ENCODE measurements at places on chromosomes 12 and 14.
A peak's percentile ranks its signal among the peaks of the same experiment; 100 is the strongest.

- H3K4me1 ChIP-seq = peaks cover 17% of the 10 kb centered on the region
- no peaks in the 10 kb centered on the region for H3K27me3 ChIP-seq
- H3K4me3 ChIP-seq = no peak overlapping the region
- H3K36me3 ChIP-seq = no peaks in the 10 kb centered on the region
These were observed 124.9 kb upstream of the BTG1 start for GRCh38 chr12:92270521-92270920.

DNA sequence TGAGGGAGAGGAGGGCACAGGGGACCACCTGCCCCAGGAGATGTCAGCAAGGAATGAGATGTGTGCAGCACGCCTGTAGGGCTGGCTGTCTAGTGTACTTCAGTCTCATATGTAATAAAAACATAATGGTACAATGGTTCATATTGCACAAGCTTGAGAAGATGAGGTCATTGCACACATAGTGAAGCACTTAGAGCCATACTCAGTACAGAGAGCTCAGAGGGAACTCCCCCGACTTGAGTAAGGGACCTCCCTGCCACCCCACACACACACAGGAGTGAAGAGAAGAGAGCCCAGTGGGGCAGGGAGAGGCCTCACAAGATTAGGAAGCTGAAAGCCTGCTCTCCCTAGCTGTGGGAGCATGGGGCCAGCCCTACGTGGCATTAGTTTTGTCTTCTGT is 61.5 kb downstream of the SLC6A12 start:
- no peak overlapping the region for H3K27ac ChIP-seq
- peaks cover 6% of the 10 kb centered on the region for H3K27me3 ChIP-seq
- peaks cover 9% of the 10 kb centered on the region for H3K4me1 ChIP-seq
- DNase-seq = no peak
- H3K4me3 ChIP-seq = no peak overlapping the region
- no peaks in the 10 kb centered on the region for H3K36me3 ChIP-seq

- H3K27me3 ChIP-seq = no peaks in the 10 kb centered on the region
- DNase-seq = no peak
- no peaks in the 10 kb centered on the region for H3K36me3 ChIP-seq
- H3K27ac ChIP-seq = peak overlapping the region; percentile 58
- peak overlapping the region; percentile 37 for H3K4me3 ChIP-seq
These were observed 562 bp upstream of the GLIPR1L2 start for GRCh38 chr12:75390156-75390898.

- H3K4me1 ChIP-seq = no peaks in the 10 kb centered on the region
- no peak overlapping the region for H3K4me3 ChIP-seq
- no peaks in the 10 kb centered on the region for H3K27me3 ChIP-seq
- no peak overlapping the region for H3K27ac ChIP-seq
- DNase-seq = no peak
These were observed 242.0 kb downstream of the BMP4 start for GRCh38 chr14:53714495-53715192.

GRCh38 chr12:107325075-107325608 is 231.8 kb upstream of the CRY1 start:
- no peak overlapping the region for H3K4me3 ChIP-seq
- H3K27ac ChIP-seq = no peak overlapping the region
- peaks cover 5% of the 10 kb centered on the region for H3K4me1 ChIP-seq
- H3K27me3 ChIP-seq = no peaks in the 10 kb centered on the region

DNA sequence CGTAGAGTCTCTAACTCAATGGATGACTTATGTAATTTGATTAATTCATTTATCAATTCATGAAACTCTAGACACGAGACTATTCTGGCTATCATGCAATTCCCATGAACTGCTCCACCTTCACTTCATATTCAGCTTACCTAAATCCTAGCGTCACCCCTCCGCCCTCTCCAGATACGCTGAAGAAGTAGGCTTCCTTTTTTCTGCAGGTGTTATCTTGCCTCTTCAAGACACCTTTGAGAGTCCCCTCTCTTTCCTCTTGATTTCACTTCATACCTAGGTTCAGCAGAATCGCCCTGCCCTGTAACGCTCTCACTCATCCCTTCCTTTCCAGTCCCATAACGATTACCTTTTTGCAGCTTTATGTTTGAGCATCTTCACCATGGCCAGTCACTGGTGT is 4.0 kb upstream of the RNASE4 start:
- peaks cover 3% of the 10 kb centered on the region for H3K4me1 ChIP-seq
- H3K27ac ChIP-seq = no peak overlapping the region
- no peaks in the 10 kb centered on the region for H3K36me3 ChIP-seq
- peak overlapping the region; percentile 80 for H3K4me3 ChIP-seq
- no peak for DNase-seq

- DNase-seq = no peak
- no peaks in the 10 kb centered on the region for H3K27me3 ChIP-seq
These were observed 30.3 kb downstream of the SSH1 start for GRCh38 chr12:108826807-108827721.

- peaks cover 4% of the 10 kb centered on the region for H3K27me3 ChIP-seq
- no peaks in the 10 kb centered on the region for H3K36me3 ChIP-seq
- no peak overlapping the region for H3K27ac ChIP-seq
- no peak overlapping the region for H3K4me3 ChIP-seq
These were observed 36.1 kb upstream of the ANKRD9 start for GRCh38 chr14:102545461-102546265.

DNA sequence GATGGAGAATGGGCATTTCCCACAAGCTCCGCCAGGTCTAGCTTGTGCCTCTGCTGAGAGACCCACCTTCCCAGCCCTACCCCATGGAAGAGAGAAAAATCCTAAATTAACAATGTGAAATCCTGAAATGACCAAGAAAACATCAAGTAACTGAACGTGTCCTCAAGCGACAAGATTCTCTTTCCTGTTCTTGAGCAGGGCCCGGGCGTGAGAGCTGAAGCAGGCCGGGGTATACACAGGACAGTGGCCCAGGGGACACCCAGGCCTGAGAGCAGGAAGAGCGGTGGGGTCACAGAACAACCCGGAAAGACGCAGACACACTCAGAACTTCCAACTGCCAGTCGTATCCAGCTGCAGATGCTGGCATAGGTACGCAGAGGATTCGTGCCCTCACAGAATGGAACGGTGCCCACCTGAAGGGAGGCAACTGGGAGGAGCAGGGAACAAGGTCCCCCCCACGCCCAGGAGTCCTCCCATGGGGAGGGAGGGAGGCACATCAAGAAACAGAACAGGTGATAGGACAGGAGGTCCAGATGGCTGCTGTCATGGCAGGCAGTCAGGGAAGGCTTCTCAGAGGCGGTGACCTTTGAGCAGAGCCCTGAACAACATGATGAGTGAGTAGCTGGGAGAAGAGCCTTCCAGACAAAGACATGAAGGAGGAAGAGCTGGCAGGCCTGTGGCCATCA is 9.1 kb downstream of the RIMBP2 start:
- H3K4me3 ChIP-seq = no peak overlapping the region
- no peak for DNase-seq
- no peaks in the 10 kb centered on the region for H3K36me3 ChIP-seq
- H3K27ac ChIP-seq = no peak overlapping the region
- peaks cover 6% of the 10 kb centered on the region for H3K27me3 ChIP-seq
- H3K4me1 ChIP-seq = no peaks in the 10 kb centered on the region

DNA sequence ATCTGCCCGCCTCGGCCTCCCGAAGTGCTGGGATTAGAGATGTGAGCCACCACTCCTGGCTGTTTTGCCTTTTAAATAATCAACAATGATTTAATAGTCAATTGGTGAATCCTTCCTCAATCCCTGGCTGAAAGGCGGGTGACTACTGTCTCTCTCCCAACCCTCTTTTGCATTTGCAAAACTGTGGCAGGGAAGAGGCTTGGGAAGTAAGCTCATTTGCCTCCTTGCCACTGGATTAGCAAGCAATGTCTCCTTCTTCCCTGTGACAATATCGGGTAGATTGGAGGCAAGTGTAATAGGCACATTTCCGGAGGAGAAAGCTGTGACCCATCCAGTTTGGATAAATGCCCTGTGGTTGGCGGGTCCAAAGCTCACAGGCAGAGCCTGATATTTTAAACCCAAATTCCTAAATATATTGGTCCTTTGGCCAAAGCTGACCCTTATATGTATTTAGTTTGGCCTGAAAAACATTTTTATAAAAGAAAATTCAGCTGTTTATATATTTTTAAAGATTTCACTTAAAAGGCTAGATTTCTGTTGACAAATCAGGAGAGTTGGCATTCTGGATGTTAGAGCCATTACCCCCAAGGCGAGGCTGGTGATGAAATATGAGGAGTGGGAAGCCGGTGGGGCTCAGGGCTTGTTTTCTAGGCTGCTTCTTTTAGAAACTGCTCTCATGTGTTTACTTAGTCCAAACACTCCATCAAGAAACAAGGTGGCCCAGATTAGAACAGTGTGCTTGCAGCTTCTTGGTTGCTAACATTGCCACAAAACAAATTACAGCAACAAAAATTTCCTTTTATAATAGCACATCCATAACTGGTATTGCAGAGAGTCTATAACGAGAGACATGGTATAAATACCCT is 646.9 kb upstream of the TMEM132C start:
- no peaks in the 10 kb centered on the region for H3K36me3 ChIP-seq
- no peaks in the 10 kb centered on the region for H3K27me3 ChIP-seq
- no peak overlapping the region for H3K4me3 ChIP-seq
- no peak overlapping the region for H3K27ac ChIP-seq

GRCh38 chr12:47249719-47250357 is 170.1 kb upstream of the AMIGO2 start:
- H3K4me1 ChIP-seq = peaks cover 25% of the 10 kb centered on the region
- DNase-seq = no peak
- no peak overlapping the region for H3K4me3 ChIP-seq

DNA sequence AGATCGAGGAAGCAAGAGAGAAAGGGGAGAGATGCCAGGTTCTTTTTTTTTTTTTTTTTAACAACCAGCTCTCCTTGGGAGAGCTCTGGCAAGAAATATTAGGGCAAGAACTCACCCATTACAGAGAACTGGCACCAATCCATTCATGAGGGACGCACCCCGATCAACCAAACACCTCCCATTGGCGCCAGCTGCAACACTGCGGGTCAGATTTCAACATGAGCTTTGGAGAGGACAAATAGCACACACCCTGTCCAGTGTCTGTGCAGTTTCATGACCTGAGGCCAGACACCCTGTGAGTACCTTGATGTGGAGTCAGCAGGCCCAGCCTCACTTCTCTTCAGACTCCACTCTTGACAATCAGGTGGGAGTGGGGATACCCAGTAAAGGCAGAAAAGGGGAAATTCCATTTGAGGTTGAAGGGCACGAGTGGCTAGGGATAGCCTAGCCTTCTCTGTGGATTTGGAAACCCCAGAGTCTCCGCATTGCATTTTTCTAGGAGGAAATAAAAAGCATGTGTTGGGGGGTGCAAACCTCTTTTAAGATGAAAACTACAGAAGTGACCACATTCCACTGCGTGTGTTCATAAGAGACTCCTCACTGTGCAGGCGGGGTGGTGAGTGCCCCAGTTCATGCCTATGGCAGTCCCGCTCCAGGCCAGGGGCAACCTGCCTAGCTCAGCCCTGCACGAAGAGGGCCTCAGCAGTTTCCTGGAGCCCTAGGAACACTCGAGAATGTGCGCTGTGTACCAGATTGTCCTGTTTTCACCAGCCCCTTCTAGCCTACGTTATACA is 42.4 kb upstream of the GPATCH2L start:
- DNase-seq = no peak
- no peaks in the 10 kb centered on the region for H3K4me1 ChIP-seq
- H3K27ac ChIP-seq = no peak overlapping the region
- no peaks in the 10 kb centered on the region for H3K36me3 ChIP-seq
- peaks cover 4% of the 10 kb centered on the region for H3K27me3 ChIP-seq

- H3K4me3 ChIP-seq = no peak overlapping the region
- no peaks in the 10 kb centered on the region for H3K4me1 ChIP-seq
- no peak overlapping the region for H3K27ac ChIP-seq
- H3K27me3 ChIP-seq = peaks cover 17% of the 10 kb centered on the region
- no peak for DNase-seq
These were observed 72.5 kb upstream of the PARP11 start for GRCh38 chr12:3945671-3946070.

DNA sequence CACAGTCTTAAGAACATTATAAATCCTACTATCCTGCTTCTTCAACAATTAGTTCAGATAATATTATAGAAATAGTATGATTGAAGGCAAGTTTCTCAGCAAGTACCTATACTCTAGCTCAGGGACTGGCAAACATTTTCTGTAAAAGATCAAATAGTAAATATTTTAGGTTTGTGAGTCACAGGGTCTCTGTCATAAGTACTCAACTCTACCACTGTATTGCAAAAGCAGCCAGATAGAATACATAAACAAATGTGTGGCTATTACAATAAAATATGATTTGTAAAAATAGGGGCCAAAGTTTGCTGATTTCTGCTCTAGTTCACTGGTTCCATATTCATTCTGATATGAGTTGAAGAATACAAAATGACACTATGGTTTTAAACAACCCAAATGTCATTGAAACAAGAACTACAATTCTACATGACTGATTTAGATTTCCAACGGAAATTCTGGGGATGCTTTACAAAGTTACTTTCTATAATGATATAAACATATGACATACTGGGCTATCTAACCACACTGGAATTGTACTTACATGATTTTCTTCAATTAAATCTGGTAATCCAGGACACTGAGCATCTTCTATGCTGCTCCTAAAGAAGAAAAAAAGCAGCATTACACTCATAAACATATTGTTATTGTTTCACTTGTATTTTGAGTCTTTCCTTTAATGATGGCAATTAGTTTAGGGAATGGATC is 23.2 kb downstream of the LGALS3 start:
- no peaks in the 10 kb centered on the region for H3K27me3 ChIP-seq
- peaks cover 96% of the 10 kb centered on the region for H3K36me3 ChIP-seq
- DNase-seq = no peak
- no peak overlapping the region for H3K4me3 ChIP-seq
- no peak overlapping the region for H3K27ac ChIP-seq
